Left lobe of liver (tissue), 2 donors: ENCODE measurements at places on chromosomes 7 and 10. TPM values are rescaled to one million over a fixed set of nuclear protein-coding genes. Genes with fewer than 3 reads are reported as not detected.

The MACROH2A2 gene
- 5.3 TPM for total RNA-seq

- no peak for DNase-seq
These were observed 671 bp upstream of the CHST3 start for GRCh38 chr10:71963351-71964097.

DNA sequence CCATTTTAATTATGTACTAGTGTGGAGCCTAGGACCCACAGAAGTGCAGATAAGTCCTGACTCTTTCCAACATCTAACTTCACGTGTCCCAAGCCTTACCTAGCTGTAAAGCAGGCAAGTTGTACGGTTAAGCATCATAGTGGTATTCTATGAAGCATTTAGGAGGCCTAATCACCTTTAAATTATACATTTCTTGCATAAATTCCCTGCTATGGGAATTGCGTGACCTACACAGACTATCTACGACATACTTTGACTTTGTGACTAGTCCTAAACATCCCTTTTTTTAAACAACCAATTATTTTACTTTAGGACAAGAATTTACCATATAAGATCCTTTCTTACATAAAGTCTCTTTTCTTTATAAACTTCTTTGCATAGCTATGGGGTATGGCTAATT, 37.7 kb upstream of the LRGUK start:
- DNase-seq: no peak

DNA sequence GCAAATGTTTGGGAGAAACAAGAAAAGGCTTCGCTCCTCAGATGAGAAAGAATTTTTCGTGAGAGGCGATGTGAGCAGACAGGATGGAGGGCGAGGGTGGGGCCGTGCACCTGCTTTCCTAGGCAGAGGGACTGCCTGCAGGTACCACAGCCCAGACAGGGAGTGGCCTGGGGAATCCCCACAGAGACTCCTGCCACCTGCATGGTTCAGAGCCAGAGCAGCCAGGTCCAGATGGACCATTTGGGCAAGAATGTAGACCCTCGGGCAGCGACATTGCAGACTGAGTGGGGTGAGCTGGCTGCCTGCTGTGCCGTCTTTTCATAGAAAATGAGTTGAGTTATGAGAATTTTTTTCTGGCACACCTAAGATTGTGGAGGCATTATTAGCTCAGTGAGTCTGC, 216.8 kb downstream of the SNX10 start:
- no peak for DNase-seq

The TMEM213 gene
- total RNA-seq: not detected
